A549 treated with dexamethasone at 1 μM for 4 hours (cell line): ENCODE measurements at places on chromosomes 7 and 10. TPM values are rescaled to one million over a fixed set of nuclear protein-coding genes. Genes with fewer than 3 reads are reported as not detected.

SLC13A4 gene
- 0.13 to 0.22 TPM in 2 of 5 replicates, not detected in the others for total RNA-seq

SHH gene
- 0.34 to 0.61 TPM (median 0.50 TPM) in 5 replicates for total RNA-seq

VPS37D gene
- total RNA-seq: 3.1 to 5.0 TPM (median 4.5 TPM) in 5 replicates

ANKRD61 gene
- 0.26 to 0.97 TPM (median 0.67 TPM) in 5 replicates for total RNA-seq

TECPR1 gene
- 5.2 to 10.5 TPM (median 8.4 TPM) in 5 replicates for total RNA-seq

PRPS1L1 gene
- total RNA-seq: not detected in 5 replicates

ZNF722 gene
- not detected in 5 replicates for total RNA-seq

PPP1R9A gene
- total RNA-seq: 2.4 to 4.9 TPM (median 4.2 TPM) in 5 replicates
